ENCODE measurements at places on chromosomes 12 and 14.

DNA sequence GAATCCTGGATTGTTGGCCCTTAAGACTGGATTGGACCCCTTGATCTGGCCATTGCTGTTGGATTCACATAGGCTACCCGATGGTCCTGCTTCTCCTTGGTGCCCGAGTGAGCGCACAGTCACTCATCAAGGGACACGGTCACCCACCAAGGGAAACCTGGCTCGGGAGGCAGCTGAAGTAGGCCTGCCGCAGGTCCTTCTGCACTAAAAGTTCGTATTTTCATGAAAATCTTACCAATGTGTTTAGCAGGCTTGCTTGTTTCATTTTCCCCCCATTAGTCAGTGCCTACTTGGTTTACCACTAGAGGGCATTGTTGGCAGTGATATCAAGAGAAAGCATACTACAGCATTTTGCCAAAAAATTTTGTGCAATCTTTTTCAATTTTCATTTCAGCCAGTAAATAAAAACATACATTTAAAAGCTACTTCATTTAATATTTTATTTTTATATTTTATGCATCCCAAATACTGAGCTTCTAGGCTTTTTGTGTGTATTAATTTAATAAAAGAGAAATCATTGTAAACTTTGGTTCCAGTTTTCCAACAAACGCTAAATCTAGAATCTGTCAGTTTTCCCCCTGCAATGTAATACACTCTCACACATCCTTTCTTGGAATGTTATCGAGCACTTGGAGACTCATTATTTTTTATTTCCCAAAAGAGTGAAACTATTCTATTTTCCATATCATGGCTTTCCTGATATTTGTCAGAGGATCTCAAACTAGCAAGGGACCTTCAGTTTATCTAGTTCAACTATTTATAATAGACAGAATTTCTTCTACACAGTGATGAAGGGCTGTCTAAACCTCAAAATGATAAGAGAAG is 116.7 kb downstream of the LMNTD1 start:
- no peak for DNase-seq

DNA sequence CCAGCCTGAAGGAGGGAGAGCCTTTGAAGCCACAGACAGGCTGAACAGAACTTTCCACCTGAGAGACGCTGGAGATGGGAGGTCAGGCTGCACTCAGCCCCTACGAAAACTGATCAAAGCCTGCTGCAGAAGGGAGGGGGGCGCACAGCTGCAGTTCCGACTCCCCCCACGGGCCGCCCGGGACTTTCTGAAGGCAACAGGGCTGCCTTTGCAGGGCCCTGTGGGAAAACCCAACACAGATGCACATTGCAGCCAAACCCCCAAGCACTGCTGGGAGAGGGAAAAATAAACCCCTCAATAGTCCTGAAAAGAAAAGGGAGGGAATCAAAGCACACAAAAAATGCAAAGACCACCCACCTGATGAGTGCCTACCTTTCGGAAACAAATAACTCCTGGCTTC is 290.6 kb downstream of the ZFP36L1 start:
- DNase-seq: no peak

- no peak for DNase-seq
These were observed 54.5 kb downstream of the APAF1 start for GRCh38 chr12:98699586-98699985.

DNA sequence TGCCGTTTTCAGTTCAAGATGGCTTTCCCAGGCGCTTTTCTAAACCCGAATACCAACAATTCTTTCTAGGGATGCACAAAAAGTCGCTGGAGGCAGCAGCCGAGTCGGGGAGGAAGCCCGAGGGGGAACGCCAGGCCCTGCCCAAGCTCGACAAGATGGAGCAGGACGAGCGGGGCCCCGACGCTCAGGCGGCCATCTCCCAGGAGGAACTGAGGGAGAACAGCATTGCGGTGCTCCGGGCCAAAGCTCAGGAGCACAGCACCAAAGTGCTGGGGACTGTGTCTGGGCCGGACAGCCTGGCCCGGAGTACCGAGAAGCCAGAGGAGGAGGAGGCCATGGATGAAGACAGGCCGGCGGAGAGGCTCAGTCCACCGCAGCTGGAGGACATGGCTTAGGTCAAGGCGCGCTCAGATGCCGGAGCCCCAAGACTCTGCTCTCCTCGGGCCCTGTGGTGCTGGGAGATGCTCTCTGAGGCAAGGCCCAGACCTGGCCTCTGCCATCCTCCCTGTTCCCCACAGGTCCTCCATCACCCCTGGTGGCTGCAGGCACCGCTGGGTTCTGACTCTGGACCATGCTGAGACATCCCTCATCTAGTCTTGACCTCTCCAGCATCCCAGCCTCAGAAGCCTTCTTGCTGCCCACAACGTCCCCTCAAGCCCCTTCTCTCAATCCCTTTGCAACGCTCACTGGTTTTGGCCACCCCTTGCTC is 21.4 kb downstream of the VSX2 start:
- DNase-seq: no peak

DNA sequence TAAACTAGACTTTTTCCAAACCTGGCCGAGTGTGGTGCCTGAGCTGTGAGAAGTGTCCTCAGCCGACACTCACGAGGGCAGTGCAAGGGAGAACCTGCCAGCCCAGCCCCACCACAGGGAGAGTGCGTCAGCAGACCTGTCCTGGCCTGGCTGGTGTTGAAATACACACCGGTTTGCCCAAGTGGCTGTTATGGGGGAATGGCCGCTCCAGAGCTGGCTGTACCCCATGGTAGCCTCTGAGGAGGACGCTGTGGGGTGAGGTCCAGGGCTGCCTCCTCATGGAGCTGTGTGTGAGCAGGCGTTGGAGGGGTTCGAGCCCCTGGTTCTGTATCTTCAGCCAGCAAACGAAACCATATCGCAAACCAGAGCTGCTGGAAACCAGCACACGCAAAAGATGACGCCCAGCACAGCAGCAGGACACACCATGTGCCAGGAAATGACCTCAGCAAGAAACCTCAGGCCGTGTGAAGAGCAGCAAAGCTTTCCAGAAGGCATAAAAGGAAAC is 9.4 kb downstream of the ANKRD9 start:
- no peak for DNase-seq

- DNase-seq: no peak
These were observed 46.5 kb upstream of the CCND2 start for GRCh38 chr12:4227046-4227445.

GRCh38 chr12:82942991-82943401 is 256.3 kb downstream of the TMTC2 start:
- DNase-seq: no peak

DNA sequence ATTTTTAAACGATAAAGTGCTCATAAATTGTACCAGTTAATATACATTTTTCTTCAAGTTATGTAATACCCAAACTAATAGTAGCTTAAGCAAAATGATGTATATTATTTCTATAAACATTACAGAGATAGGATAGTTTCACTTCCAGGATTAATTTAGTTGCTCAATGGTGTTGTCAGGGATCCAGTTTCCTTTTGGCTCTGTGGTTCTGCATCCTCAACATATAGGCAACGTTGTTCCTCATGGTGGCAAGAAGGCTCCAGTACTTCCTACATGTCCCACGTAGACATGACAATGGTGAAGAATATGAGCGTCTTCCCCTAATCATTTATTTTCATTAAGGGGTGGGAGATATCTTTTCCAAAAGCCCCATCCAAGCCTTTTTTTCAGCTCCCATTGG is 60.7 kb upstream of the DCD start:
- DNase-seq: no peak

DNA sequence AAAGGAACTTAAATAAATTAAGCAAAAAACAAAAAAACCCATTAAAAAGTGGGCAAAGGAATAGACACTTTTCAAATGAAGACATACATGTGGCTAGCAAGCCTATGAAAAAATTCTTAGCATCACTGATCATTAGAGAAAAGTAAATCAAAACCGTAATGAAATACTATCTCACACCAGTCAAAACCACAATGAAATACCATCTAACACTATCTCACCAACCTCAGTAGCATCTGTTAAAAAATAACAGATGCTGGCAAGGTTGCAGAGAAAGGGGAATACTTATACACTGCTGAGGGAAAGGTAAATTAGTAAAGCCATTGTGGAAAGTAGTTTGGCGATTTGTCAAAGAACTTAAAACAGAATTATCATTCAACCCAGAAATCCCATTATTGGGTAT is 381.1 kb downstream of the FLRT2 start:
- no peak for DNase-seq

DNA sequence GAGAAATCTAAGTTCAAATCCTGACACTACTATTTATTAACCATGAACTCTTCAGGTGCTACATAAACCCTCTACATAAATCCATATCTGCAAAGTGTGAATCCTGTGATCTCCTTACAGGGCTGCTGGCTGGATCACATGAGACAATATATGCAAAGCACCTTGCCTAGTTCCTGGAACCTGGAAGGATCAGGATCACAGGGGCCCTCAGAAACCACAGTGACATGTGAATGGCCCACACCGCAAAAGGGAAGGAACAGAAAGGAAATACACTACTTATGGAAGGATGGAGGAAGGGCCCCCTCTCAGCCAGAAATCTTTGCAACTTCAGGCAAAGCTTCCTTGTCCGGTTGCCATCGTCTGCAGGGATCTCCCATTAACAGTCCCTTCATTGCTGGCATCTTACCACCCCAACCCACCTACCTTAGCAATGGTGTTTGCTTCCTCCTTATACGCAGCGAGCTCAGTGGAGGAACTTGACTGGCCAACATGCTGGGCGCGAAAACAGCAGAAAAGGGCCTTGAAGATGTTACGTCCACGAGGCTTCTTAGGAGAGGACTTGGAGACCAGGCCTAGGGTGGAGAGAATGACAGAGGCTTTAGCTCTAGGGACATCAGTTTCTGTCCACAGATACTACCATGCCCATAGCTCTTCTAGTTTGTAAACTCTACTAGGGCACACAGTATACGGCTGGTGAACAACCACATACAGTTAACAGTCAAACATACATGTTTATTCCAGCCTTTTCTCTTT is 10.7 kb upstream of the AVIL start:
- DNase-seq: no peak

GRCh38 chr12:50016501-50017475 is 8.5 kb downstream of the RACGAP1 start:
- DNase-seq: no peak

DNA sequence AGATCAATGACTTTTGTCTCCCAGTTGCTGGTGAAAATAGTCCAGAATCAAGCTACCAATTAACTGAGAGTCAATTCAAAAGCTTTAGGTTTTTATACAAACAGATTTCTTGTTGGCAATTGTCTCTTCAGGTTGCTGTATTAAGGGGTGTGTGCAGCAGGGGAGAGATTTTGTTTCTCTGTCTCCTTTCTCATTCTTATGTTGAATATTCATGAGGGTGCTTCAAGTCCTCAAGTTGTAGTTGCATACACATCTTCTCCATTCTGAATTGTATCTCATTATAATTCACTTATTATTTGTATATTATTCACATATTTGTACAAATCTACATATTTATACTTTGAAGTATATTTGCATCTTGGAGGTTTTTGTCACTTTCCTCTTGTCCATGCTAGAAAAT is 126.7 kb upstream of the PTPRQ start:
- DNase-seq: no peak

DNA sequence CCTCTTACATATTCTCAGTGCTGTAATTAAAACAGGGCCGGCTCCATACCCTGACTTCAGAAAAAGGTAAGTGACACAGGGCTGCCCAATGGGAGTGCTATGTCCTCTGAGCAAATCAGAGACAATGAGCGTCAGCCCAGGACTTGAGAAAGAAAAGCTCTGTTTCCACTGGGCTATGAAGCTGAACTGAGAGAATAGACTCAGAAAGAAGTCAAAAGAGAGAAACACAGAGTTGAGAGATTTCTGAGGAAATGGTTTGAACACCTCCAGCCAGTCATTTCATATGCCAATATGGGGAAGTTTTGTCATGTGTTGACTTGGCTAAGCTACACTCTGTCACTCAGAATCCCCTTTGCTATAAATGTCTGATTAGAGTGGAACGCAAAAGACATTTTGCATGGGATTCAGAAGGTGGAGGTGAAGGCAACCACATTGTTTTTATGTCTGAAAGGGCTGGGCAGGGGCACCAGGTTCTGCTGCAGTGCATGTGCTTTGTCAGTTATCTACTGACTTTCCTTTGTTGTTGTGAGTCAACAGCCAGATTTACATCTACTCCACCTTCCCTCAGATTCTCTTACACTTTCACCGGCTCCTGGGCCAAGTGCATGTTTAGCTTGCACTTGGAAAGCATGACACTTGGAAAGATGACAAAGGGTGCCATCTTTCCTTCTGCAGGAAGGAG is 313.3 kb downstream of the DUSP6 start:
- DNase-seq: no peak

GRCh38 chr12:116594325-116595038 is 35.3 kb downstream of the MAP1LC3B2 start:
- no peak for DNase-seq

- DNase-seq: no peak
These were observed 109.5 kb downstream of the DIP2B start for GRCh38 chr12:50614167-50614759.

DNA sequence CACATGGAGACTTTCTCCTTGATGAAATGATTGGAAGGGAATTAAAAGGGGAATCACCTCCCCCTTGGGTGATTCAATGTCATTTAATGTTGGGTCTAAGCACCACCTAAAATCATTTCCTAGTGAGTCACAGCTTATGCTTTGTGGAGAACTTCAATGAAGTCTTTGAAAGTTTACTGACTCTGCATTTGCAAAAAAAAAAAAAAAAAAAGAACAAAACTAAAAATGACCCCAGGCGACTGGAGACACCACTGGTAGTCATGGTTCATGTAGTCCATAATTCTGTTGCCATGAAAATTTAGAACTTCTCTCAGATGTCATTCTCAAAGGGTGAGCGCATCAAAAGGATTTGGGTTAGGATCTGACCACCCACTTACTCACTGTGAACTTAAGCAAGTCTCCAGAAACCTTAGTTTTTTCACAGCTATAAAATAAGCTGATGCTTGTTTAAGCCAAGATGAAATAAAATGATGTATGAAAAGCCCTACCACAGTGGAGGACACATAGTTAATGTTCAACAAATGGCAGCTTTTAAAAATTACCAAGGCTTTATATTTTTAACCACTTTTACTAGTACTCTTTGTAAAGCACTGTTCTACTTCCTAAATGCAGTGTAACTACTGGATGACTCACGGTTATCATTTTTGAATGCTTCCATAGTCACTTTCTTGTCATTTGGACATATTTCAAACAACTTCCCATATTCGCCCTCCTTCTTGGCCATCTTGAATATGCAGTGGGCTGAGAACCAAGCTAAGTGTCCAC is 18.1 kb upstream of the KSR2 start:
- no peak for DNase-seq

- DNase-seq: no peak
These were observed 139.8 kb downstream of the SAMD4A start for GRCh38 chr14:54706769-54707168.

DNA sequence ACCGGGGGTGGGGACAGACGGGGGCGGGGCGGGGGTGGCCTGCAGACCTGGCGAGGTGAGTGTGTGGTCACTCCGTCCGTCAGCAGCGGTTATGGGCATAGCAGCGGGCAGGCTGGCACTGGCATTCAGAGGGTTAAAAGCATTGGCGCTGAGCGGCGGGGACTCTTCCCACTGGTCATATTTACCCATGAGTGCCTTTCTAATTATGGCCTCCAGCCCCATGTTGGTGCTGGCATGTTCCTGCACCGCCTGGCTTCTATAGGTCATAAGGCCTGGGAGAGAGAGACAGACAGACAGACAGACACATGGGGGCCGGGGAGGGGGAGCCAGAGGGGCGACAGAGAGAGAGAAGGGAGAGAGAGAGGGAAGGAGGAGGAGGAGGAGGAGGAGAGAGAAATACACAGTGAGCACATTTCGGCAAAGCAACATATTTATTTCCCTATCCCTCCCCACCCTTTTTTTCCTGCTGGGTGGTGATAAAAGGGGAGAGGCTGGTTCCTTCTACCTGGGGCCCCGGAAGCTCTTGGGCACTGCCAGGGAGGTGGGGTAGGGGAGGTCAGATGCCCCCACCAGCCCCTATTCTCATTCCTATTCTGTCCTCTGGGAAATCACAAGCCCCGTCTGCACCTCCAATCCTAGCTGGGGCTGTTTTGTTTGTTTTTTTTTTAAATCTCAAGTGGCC is 32.6 kb downstream of the RFLNA start:
- DNase-seq: no peak

Data from stimulated activated CD4-positive, alpha-beta T cell treated with anti-CD3 and anti-CD28 coated beads, Interleukin-1b, Interleukin-23, amount 100 ng/mL, for 1 hour (primary cell).